Stimulated activated CD4-positive, alpha-beta T cell treated with anti-CD3 and anti-CD28 coated beads, Interleukin-15, amount 100 ng/mL, for 1 hour (primary cell): ENCODE measurements at places on chromosomes 12 and 14.

- no peak for DNase-seq
These were observed 239.2 kb upstream of the FKBP4 start for GRCh38 chr12:2555487-2556082.

- DNase-seq = no peak
These were observed 47.0 kb downstream of the PPP1R12A start for GRCh38 chr12:79887890-79888289.

DNA sequence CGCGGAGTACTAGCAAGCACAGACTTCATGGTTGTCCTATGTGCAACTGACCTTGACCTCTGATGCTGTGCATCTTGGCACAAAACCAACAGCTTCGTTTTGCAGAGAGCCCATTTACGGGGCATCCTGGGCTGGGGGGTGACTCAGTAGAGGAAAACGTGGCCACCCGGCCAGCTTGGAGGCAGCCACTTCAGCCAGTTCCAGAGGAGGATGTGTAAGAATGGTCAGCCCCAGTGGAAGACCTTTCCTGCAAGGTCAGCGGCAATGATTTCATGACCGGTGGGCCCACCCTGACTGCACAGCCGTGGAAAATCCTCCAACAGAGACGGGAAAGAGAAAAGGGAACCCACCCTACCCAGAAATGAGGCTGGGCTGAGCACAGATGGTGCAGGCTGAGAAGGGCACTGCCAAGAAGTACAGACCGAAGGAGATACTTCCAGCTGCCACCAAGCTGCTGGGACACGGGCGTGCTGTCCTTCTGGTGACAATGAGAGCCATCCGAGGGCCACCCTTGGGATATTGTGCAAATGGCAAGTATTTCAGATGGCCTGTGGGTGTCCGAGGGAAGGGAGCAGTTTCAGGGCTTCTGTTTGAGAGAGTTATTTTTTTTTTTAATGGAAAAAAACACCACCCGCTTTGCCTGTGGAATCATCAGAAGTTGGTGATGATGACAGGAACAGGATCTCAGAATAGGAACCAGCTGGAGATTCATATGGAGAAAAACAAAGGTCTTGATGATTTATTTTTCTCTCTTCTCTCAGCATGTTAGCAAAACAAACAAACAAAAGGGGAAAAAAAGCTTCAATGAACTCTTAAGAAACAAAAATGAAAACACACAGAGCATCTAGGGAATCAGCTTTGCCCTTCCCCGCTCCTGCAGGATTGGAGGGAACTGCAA lies 120.2 kb upstream of the RFLNA start:
- DNase-seq = no peak

DNA sequence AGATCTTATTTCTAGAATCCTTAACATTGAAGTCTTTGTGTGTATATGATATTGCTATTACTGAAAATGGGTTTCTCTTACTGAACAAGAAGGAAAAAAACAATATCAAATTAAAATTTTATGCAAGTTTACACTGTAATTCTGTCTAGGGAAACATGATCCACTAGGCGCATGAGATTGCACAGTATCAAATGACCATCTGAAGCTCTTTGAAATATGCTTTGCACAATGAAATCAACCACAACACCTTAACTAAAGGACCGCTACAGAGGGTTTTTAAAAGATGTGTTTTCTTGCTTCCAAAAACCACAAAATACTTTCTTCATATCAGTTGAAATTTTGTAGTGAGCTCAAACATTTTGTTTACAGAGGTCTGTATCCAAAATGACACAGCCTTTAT lies 15.1 kb upstream of the KERA start:
- no peak for DNase-seq

GRCh38 chr12:119208626-119209061 lies 29.9 kb downstream of the HSPB8 start:
- DNase-seq = no peak

DNA sequence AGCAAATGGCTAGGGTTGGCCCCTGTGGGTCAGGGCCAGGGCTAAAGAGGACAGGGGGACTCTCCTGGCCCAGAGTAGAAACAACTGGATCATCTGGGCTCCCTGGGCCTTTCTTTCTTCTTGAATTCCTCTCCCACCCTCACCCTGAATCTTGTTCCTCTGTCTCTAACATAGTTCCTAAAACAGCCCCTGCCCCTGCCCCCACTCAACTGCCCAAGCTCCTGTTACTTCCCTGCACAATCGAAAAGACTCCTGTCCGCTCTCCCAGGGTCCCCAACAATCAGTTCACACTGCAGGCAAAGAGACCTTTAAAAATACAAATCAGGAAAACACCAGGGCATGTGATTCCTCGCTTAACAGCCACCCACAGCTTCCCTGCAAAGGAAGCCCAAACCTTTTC lies 18.0 kb upstream of the ANKRD33 start:
- no peak for DNase-seq

DNA sequence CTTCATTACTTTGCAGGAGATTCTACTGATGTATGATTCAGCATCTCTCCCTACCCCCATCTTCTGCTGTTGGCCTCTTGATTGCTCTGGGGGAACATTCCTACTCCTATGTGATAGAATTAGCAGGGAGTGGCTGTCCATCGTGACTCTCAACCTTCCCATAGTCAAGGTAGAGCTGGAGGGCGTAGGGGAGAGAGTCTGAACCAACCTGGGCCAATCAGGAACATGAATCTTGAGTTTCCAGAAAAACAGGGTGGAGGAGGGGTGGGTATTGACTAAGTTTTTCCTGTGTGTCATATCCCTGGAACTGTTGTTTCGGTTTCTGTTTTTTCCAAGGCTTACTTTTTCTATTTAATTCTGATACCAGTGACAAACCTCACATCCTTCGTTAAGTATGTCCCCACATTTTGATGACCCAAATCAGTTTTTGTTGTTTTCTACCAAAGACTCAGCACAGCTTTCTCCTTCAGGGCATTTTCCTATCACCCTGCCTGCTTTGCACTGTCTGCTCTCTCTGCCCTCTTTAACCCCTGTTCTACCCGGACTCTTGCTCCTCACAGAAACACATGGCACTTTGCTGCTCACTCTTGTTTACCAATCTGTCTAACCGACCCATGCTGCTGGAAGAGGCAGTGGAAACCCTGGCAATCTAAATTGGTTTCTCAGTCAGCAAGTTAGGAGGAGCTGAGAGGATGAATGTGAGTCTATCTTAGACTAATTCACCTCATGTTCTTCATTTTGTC lies 1428.3 kb downstream of the AACS start:
- DNase-seq = no peak

DNA sequence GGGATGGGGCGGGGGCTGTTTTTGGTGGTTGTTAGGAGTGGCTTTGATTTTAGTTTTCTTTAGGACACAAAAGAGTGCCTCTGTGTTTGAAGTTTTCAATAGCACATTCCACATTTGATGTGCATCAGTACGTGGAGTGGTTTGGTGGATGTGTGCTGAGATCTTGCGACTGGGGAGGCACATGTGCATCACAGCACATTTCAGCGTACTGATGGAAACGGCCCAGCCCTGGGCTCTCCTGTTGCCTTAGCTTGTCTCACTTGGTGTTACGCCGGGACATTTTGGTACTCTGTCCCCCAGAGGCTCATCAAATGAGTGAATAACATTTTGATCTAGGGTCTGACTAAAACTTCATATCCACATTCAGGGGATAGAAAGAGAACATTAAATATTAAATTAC lies 70.5 kb downstream of the GNS start:
- DNase-seq = no peak

DNA sequence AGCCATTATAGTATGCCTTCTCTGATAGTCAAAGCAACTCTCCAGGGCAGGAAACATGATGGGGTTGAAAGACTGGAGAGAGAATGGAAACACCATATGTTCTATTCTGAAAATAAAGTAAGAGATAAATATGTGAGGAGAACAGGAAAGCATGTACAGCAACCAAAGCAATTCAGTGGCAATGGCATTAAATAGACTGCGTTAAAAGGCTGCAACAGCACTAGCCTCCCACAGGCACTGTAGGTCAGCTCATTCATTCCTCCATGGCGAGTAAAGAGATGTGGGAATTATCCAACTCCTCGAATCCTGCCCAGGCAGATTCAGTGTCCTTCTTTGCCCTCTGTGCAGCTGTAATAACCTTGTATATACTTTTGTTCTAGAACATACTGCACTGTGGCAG lies 43.8 kb downstream of the ANO6 start:
- DNase-seq = no peak

GRCh38 chr12:107080299-107080698 lies 13.1 kb downstream of the CRY1 start:
- DNase-seq = no peak

DNA sequence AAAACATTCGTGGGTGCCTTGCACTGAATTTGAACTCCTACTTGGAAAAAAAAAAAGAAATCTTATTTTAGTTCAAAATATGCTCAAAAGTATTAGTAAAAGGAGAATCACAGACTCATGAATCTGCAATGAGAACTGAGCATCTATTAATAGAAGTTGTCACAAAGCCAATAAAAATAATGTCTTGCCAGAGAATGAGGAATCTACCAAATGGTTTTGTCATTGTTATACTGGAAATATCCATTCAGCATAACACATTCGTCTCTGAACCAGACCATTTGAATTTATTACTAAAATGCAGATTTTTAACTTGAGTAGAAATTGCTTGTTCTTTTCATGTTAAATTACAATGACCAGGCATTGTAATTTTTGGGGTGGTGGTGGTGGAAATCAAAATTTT lies 11.6 kb upstream of the PTPRB start:
- no peak for DNase-seq

GRCh38 chr14:44463356-44464004 lies 43.6 kb downstream of the FSCB start:
- no peak for DNase-seq

GRCh38 chr14:73125746-73126145 lies 10.6 kb upstream of the PSEN1 start:
- DNase-seq = no peak

DNA sequence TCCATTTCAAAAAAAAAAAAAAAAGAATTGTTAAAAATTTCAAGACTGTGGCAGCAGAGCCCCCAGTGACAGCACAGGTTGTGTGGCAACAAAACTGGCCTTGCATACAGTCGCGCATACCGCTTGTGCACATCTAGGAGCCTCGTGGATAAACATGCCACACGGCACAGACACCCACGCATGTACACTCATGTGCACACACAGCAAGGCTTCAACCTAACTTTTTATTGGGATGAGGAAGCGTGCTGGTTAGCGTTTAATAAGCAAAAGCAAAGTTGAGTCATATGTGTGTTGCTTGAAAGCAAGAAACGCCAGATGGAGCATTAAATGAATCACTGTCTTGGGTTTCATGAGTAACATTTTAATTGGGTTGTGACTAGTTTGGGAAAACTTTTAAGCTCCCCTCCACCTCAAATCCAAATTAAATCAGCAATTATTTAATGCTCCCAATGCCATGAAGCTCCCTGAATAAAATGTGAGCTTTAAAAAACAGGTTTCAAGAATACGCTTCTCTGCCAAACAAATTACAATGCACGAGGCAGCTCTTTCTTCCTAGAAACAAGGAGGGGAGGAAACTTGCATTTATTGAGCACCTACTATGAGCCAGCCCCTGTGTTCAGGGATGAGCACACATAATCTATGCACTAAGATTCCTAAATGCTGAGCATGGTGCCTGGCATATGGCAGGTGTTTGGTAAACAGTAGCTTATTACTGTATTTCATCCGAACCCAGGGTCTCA lies 35.7 kb upstream of the EML1 start:
- DNase-seq = no peak

GRCh38 chr14:93091666-93092065 lies 24.1 kb downstream of the ITPK1 start:
- DNase-seq = no peak

DNA sequence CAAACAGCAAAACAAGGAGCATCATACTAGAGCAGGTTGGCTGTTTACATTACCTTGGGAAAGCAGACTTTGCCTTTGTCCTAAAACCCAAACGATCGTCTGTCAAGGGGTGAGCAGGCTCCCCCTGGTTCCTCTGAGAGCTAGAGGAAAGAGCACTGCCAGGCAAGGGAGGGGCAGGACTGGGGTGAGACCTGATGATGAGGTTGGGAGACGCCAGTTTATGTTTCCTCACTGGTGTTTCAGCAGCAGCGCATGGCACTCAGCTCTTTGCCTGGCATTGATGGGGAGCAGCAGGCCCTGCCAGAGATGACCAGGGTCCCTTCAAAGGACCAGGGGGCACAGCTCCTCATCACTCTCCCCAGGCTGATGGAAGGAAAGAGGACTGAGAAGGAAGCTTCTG lies 7.9 kb upstream of the KRT2 start:
- no peak for DNase-seq

GRCh38 chr12:65168681-65169319 lies 583 bp upstream of the LEMD3 start:
- no peak for DNase-seq

GRCh38 chr14:68282479-68283377 lies 463.1 kb downstream of the RAD51B start:
- DNase-seq = no peak

- no peak for DNase-seq
These were observed 209.3 kb downstream of the SLC41A2 start for GRCh38 chr12:104748790-104749189.

DNA sequence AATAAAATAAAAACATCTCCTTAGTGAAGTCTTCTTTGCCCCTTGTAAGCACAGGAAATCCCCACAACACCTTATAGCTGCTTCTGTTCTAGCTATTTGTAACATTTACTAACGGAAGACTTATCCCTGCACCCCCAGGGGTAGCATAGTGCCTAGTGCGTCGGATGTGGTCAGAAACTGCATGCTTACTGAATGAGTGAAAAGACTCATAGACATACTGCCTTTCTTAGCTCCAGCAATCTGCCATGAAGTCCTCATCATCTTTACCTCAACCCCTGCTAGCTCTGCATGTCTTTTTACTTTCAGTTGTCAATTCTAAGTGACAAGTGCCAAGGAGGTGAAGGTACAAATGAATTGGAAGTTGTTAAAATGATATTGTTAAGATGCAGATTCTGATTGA lies 12.9 kb downstream of the RIOX1 start:
- DNase-seq = no peak

DNA sequence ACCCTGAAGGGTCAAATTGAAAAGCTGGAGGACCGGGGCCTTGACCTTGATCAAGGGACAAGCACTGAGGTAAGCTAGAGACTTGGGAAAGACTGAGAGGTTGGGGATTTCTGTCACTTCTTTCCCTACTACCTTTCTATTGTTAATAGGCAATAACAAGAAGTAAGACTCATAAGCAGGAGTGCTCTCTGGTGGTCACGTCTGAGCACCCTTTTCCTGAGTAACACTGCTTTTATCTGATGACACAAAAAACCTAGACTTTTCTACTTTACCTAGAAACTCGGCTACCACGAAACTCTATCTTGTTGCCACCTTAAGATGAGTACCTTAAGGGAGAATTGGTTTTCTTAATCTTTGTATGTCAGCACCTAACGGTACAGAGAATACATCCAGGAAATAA lies 35.5 kb upstream of the PPFIBP1 start:
- DNase-seq = no peak
